ENCODE measurements at places on chromosomes 11 and 22.

DNA sequence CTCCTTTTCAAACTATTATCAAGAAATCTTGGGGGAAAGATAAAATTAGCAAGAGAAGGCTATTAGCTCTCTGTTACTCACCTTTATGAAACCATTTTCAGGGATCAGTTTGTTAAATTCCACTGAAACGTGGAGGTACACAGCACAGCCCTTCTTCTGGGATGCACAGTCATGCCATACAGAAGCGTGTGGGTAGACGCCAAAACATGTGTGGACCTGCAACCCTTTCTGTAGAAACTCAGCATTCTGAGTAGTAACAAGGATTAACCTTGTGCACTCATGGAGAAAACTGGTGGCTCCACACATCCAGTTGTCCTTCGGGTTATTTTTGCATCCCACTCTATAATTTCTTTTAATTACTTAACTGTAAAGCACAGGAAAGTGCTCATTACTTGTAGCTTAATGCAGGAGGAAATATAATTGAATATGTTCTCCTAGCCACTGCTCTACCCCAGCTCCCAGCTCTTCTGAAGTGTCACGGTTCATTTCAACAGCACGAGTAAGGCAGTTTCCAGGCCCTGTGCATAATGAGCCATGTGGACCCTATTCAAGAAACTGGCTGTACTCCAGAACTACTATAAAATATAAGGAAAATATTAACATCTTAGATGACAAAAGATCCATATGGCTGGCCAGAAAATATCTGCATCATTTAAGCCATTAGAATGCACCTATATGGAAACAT is 26.1 kb downstream of the BDNF start:
- no peak for DNase-seq

GRCh38 chr11:63882555-63883242 is 34.3 kb downstream of the RCOR2 start:
- DNase-seq: no peak

GRCh38 chr11:102724904-102725500 is at the start of gene MMP8:
TSS of gene MMP8 (minus strand) at chr11:102724954. CDS start at chr11:102724855, 99 bp downstream.
- no peak for DNase-seq

GRCh38 chr11:31803813-31804311 is 7.3 kb downstream of the PAX6 start:
- no peak for DNase-seq

DNA sequence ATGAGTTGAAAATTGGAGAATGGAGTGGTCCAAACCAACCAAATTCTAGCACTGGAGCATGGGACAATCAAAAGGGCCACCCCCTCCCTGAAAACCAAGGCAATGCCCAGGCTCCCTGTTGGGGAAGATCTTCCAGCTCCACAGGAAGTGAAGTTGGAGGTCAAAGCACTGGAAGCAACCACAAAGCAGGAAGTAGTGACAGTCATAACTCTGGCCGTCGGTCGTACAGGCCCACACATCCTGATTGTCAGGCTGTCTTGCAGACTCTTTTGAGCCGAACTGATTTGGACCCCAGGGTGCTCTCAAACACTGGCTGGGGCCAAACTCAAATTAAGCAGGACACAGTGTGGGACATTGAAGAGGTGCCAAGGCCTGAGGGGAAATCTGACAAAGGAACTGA is 80.5 kb upstream of the ADSL start:
- DNase-seq: no peak

DNA sequence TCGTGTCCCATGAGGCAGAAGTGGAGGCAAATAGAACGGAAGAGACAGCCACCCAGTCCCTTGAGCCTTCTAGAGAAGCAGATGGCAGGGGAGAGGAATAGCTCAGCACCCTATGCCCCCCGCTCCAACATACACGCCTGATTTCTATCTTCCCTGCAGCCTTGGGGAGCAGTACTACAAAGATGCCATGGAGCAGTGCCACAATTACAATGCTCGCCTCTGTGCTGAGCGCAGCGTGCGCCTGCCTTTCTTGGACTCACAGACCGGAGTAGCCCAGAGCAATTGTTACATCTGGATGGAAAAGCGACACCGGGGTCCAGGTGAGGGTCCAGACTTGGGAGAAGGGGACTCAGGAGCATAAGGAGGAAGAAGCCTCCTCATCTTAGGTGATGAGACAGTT is 6.6 kb downstream of the DPF2 start:
- DNase-seq: no peak

- DNase-seq: no peak
These were observed 357.4 kb downstream of the INSC start for GRCh38 chr11:15471895-15472799.

DNA sequence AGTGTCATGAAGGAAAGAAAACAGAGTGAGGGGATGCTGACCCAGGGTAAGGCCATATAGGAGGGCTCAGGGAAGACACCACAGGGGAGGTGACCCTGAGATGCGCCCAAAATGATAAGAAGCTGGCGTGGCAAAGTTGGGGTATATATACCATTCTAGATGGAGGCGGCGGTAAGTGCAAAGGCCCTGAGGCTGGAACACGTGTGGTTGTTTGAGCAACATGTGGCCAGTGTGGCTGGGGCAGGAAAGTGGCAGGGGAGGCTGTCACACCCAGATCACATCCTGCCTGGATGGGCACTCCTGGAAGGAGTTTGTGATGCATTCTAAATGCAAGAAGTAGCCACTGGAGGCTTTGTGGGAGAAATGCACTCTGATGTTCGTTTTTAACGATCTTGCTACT is 70.2 kb downstream of the CYTH4 start:
- no peak for DNase-seq

GRCh38 chr11:104892723-104893511 is 5.3 kb downstream of the CASP12 start:
- no peak for DNase-seq

GRCh38 chr11:1391165-1392075 is 1.7 kb downstream of the BRSK2 start:
- no peak for DNase-seq

DNA sequence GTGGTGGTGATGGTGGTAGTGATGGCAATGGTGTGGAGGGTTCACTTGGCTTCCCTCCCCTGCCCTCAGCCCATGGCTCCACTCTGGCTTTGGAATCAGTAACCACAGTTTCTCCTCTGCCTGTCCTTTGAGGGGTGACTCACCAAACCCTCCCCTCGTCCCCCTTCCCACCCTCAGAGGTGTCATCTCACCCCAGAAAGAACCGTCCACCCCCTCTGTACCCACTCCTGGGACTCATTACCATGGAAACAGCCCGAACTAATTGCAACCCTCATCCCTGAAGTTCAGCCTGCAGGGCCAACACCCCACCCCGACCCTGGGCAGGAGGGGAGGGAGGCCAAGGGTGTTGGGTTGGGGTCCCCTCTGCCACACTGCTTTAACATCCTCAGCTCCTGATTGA is 26.6 kb downstream of the PHLDB1 start:
- DNase-seq: no peak

DNA sequence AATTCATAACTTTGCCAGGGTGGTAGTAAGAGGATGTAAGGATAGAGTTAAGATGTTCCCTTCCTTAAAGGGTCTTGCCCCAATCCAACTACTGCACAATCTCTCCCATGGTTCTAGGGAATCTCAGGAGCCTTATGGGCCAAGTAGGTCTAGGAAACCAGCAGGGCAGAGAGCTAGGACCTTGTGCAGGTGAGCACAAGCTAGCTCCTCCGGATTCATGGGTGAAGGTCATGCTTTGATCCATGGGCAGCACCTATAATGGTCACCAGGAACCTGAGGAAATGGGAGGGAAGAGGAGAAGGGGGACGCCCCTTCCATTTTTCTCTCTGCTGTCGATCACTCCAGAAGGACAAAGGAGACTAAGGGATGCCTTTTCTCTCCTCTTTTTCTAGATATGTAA is 16.8 kb downstream of the KCNJ11 start:
- DNase-seq: no peak

DNA sequence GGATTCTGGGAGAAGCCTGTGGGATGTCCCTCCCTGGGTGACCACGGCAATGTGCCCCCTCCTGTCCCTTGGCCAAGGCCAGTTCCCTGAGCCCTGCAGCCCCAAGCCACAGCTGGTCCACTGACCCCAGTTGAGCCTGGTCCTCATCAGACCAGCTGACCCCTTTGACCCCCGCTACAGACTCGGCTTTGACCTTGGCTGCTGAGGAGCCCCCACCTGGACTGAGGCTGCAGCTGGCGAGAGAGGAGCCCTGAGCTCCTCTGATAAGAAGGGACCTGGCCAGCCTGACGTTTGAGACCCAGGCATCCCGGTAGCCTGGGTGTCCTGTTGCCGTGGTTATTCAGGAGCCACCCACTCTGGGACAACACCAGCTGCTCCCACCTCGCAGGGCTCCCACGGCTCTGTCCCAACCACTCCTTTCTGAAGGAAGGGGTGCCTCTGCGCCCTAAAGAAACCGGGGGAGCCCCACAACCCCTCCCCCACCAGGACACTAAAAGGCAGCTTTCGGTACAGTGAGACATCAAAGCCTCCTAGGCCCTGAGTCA is 3.0 kb downstream of the ASCL2 start:
- no peak for DNase-seq

All from stimulated activated CD8-positive, alpha-beta memory T cell treated with anti-CD3 and anti-CD28 coated beads, Interleukin-7, amount 100 ng/mL, for 24 hours (primary cell).